Smooth muscle cell of the coronary artery (primary cell): ENCODE measurements at places on chromosomes 3 and 15. TPM values are rescaled to one million over a fixed set of nuclear protein-coding genes. Genes with fewer than 3 reads are reported as not detected.

Gene ANKUB1
- not detected in 2 replicates for total RNA-seq

Gene BLOC1S6
- total RNA-seq = 44.5 and 76.7 TPM in 2 replicates

Gene NEK10
- total RNA-seq = 6.5 and 35.3 TPM in 2 replicates

Gene SLC35A5
- 18.0 and 21.5 TPM in 2 replicates for total RNA-seq

Gene SLC51B
- total RNA-seq = not detected in 2 replicates

Gene MESP2
- 0.15 and 1.6 TPM in 2 replicates for total RNA-seq

Gene ACP3
- 0.08 and 0.23 TPM in 2 replicates for total RNA-seq

Gene CIDEC
- total RNA-seq = not detected in 2 replicates

Gene TPM1
- 264 and 2,101 TPM in 2 replicates for total RNA-seq

Gene DNAH1
- total RNA-seq = 1.7 and 8.3 TPM in 2 replicates

Gene SST
- total RNA-seq = not detected in 2 replicates

Gene CYP1A1
- 0.45 TPM in 1 of 2 replicates, not detected in the other for total RNA-seq

Gene CTSH
- total RNA-seq = 3.1 and 11.1 TPM in 2 replicates

Gene COL6A6
- total RNA-seq = 0.08 and 1.6 TPM in 2 replicates

Gene LARP6
- 49.7 and 61.9 TPM in 2 replicates for total RNA-seq

Gene CCK
- total RNA-seq = 0.30 and 1.1 TPM in 2 replicates

Gene GOLGA8R
- 1.2 and 2.8 TPM in 2 replicates for total RNA-seq

Gene IRAK2
- total RNA-seq = 4.1 and 6.8 TPM in 2 replicates

Gene ZNF385D
- total RNA-seq = 0.08 and 0.47 TPM in 2 replicates

Gene COL8A1
- total RNA-seq = 7.8 and 179 TPM in 2 replicates

Gene SYNM
- total RNA-seq = 2.4 and 8.9 TPM in 2 replicates

Gene KLHL40
- total RNA-seq = not detected in 2 replicates

Gene PSTPIP1
- total RNA-seq = 0.82 and 1.4 TPM in 2 replicates

Gene XPC
- 43.7 and 64.0 TPM in 2 replicates for total RNA-seq

Gene PIGB
- 8.6 and 13.6 TPM in 2 replicates for total RNA-seq

Gene RPUSD2
- 12.9 and 14.7 TPM in 2 replicates for total RNA-seq

Gene SKOR1
- under 0.01 TPM in 1 of 2 replicates, not detected in the other for total RNA-seq

Gene EAF2
- 1.8 and 2.8 TPM in 2 replicates for total RNA-seq

Gene TSPAN3
- 166 and 289 TPM in 2 replicates for total RNA-seq

Gene QTRT2
- 8.8 and 15.6 TPM in 2 replicates for total RNA-seq

Gene PLA1A
- 0.08 and 0.12 TPM in 2 replicates for total RNA-seq

Gene ZNF860
- under 0.01 and 0.38 TPM in 2 replicates for total RNA-seq

Gene NLGN1
- total RNA-seq = 0.30 and 3.0 TPM in 2 replicates

Gene EFCC1
- under 0.01 TPM in 1 of 2 replicates, not detected in the other for total RNA-seq

Gene SCAANT1
- total RNA-seq = not detected in 2 replicates

Gene TMEM45A
- total RNA-seq = 48.6 and 56.3 TPM in 2 replicates

Gene C3orf22
- total RNA-seq = not detected in 2 replicates

Gene MANF
- total RNA-seq = 55.2 and 144 TPM in 2 replicates

Gene CAV3
- total RNA-seq = under 0.01 and 0.08 TPM in 2 replicates
